ENCODE measurements at places on chromosomes 2 and 18. TPM values are rescaled to one million over a fixed set of nuclear protein-coding genes. Genes with fewer than 3 reads are reported as not detected.

DNA sequence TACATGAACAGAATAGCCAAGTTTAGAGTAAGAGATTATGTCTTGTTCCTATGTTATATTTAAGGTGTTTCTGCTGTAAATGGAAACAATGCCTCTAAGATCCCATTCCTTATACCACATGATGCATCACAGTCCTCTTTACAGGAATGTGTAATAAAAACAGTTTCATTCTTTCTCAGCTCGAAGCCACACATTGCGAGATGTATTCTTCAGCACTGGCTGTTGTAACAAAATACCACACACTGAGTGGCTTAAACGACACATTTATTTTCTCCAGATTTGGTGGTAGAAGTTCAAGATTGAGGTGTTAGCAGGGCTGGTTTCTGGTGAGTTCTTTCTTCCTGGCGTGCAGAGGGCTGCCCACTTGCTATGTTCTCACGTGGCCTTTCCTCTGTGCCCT, 246.2 kb downstream of the SOCS6 start:
- DNase-seq: no peak
- H3K27ac ChIP-seq: no peak overlapping the region
- no peaks in the 10 kb centered on the region for H3K36me3 ChIP-seq
- H3K4me1 ChIP-seq: no peaks in the 10 kb centered on the region
- no peak overlapping the region for H3K4me3 ChIP-seq

DNA sequence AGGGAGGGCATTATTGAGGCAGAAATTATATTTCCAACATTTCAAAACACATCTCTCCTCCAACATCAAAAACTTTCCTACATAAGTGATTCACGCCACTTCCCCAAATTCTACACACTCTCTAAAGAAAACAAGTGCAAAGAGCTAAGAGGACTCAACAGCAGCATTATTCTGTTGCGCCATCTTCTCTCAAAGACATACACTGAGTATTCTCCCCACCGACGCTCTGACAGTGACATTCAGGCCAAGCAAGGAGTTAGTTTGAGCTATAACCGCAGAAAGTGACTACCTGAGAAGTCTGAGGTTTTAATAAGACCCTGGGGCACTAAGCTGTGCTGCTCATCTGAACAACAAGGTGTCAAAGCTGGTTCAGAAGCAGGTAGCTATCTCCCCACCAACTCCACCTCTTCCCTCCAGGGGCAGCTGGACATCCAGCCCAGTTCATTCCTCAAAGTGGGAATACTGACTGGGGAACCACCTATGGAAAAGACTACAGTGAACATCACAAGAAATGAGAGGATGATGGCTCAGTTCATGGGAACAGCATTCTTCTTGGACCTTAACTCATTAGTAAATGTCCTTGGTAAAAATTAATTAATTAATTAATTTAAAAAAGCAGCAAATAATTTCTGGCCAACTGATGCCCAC, 309.5 kb upstream of the CCDC68 start:
- no peak for DNase-seq
- no peaks in the 10 kb centered on the region for H3K27me3 ChIP-seq
- H3K4me3 ChIP-seq: no peak overlapping the region
- H3K27ac ChIP-seq: no peak overlapping the region

GRCh38 chr18:478681-479080, 21.8 kb downstream of the COLEC12 start:
- H3K4me1 ChIP-seq: peaks cover 22% of the 10 kb centered on the region
- H3K27me3 ChIP-seq: no peaks in the 10 kb centered on the region
- no peak overlapping the region for H3K4me3 ChIP-seq
- no peak for DNase-seq
- no peak overlapping the region for H3K27ac ChIP-seq

DNA sequence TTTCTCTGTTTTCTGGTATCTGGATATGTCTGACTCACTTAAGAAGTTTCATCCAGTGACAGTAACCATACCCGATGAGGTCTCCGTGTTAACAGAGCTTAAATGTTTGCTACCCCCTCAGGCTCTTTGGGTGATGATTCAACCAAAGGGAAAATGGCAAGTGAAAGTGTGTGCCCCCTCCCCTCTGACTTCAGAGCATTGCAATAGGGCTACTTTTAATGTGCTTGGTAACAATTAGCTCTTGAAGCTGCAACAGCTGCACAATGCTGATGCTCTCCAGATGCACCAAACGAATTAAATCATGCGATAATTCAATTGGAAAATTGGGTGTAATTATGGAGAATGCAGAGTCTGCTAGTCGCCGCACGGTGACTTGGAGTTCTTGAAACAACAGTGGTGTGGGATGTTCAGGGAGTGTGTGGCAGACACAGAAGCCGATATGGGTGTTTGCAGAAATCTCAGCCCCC, 270.7 kb downstream of the ALK start:
- DNase-seq: no peak
- no peak overlapping the region for H3K27ac ChIP-seq
- H3K4me3 ChIP-seq: no peak overlapping the region
- H3K27me3 ChIP-seq: no peaks in the 10 kb centered on the region
- no peaks in the 10 kb centered on the region for H3K4me1 ChIP-seq

CNDP1 gene
- total RNA-seq: not detected

DNA sequence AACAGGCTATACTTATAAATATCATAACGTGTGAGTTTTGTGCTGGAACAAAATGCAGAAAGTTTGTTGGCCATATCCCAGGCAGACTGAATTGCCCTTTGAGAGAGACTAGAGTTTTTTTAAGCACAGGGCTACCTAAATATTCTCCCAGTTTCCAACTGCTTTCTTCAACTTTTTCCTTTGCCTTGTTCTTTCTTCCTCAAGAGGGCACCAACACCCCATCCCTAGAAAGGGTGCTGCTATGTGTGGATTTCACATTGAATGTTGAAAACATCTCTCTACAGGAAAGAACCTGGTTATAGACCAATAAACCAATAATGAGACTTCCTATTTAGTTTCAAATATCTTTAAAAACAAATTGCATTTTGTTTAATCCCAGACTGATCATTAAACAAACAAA, 87.9 kb downstream of the ICOS start:
- H3K4me1 ChIP-seq: no peaks in the 10 kb centered on the region
- no peak overlapping the region for H3K4me3 ChIP-seq
- H3K27ac ChIP-seq: no peak overlapping the region

- H3K27me3 ChIP-seq: no peaks in the 10 kb centered on the region
- DNase-seq: no peak
- peaks cover 64% of the 10 kb centered on the region for H3K36me3 ChIP-seq
- H3K27ac ChIP-seq: no peak overlapping the region
- H3K4me3 ChIP-seq: no peak overlapping the region
- no peaks in the 10 kb centered on the region for H3K4me1 ChIP-seq
Measured at GRCh38 chr2:223900066-223900465, 45.1 kb downstream of the WDFY1 start.

ABCG8 gene
- total RNA-seq: not detected

DNA sequence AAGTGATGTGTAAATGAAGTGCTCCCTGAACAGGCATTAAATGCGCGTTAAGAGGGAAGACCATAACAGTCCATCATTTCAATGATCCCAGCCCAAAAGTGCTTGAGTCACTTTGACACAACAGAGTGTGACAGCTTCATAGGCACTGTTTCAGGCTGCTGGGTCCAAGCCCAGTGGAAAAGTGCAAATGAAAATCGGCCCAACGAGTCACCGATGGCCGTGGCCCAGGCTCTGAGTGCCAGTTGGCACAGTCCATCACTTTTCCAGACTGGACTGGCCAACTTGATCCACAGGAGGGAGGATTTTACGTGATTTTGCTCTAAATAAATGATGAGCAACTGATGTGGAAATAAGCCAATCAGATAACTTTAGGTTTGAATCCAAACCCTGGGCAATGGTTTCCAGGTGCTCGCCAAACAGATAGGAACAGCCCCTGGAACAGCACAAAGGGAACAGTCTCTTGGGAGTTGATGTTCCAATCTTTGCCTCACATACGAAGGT, 114.0 kb downstream of the SP3 start:
- H3K27ac ChIP-seq: no peak overlapping the region
- H3K36me3 ChIP-seq: no peaks in the 10 kb centered on the region
- H3K27me3 ChIP-seq: no peaks in the 10 kb centered on the region
- no peaks in the 10 kb centered on the region for H3K4me1 ChIP-seq
- no peak for DNase-seq

DNA sequence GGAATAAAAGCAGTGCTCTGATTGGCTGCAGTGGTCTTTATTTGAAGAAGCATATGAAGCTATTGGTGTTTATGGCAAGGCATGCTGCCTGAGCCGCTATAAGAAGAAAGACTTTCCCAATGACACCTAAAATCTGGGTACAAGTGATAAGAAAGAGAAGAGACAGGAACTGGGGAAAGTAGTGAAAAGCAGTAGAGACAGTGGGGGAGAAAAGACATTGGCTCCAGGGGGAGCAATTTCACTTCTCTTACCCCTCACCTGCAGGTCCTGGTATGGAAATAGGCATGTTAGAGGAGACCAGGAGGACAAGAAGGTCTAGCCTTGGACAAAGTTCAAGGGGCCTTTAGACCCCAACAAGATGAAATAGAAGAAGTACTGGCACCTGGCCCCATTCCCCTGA, 47.1 kb downstream of the PLCL1 start:
- no peak for DNase-seq
- no peaks in the 10 kb centered on the region for H3K27me3 ChIP-seq
- no peak overlapping the region for H3K27ac ChIP-seq
- no peaks in the 10 kb centered on the region for H3K36me3 ChIP-seq

DNA sequence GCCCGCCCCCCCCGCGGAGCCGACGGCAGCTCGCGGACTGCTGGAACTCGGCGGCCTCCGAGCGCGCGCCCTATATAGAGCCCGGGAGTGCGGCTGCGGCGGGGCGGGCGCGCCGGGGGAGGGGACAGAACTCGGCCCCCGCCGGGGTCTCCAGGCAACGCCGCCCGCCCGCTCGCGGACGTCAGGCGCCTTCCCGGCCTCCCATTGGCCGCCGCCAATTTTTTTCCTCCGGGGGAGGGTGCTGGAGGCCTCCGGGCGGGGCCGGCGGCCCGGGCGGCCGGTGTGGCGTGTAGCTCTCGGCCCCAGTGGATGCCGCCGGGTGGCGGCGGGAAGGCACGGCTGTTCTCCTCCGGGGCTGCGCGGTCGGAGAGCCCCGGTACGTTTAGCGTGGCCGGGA, at the start of gene ZFP36L2:
Gene ZFP36L2 (minus strand): TSS at position 49 of the 397 bp plus-strand sequence. CDS start 291 bp downstream, outside the sequence.
- peaks cover 35% of the 10 kb centered on the region for H3K4me1 ChIP-seq
- peak; percentile 99 for DNase-seq
- H3K36me3 ChIP-seq: peaks cover 52% of the 10 kb centered on the region
- H3K4me3 ChIP-seq: peak within 1 kb of the TSS; percentile 82
- peak within 1 kb of the TSS; percentile 98 for H3K27ac ChIP-seq

DNA sequence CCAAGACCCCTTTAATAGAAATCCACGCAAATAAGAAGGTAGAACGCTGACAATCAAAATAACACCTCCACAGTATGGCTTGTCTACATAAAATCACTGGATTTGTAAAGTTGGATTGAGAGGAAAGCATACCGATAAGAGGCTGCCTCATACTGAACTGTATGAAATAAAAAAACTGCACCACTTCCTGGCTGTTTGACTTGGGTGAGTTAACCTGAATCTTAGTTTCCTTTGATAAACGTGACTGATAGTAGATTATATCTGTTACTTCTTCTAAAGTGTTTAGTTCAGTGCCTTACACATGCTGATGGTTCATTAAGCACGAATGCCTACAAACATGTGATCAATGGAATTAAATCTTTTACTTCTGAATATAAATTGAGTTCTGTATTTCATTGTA, 140.4 kb upstream of the RNF152 start:
- no peak overlapping the region for H3K4me3 ChIP-seq
- no peak for DNase-seq
- no peak overlapping the region for H3K27ac ChIP-seq
- no peaks in the 10 kb centered on the region for H3K36me3 ChIP-seq
- no peaks in the 10 kb centered on the region for H3K27me3 ChIP-seq

- H3K27me3 ChIP-seq: no peaks in the 10 kb centered on the region
- H3K4me3 ChIP-seq: no peak overlapping the region
- DNase-seq: no peak
- no peak overlapping the region for H3K27ac ChIP-seq
- H3K36me3 ChIP-seq: no peaks in the 10 kb centered on the region
Measured at GRCh38 chr2:71833855-71834560, 313.7 kb downstream of the CYP26B1 start.

- H3K4me3 ChIP-seq: peak overlapping the region; percentile 39
- no peak for DNase-seq
- no peaks in the 10 kb centered on the region for H3K27me3 ChIP-seq
Measured at GRCh38 chr2:217857624-217858506, 144.9 kb downstream of the TNS1 start.

DNA sequence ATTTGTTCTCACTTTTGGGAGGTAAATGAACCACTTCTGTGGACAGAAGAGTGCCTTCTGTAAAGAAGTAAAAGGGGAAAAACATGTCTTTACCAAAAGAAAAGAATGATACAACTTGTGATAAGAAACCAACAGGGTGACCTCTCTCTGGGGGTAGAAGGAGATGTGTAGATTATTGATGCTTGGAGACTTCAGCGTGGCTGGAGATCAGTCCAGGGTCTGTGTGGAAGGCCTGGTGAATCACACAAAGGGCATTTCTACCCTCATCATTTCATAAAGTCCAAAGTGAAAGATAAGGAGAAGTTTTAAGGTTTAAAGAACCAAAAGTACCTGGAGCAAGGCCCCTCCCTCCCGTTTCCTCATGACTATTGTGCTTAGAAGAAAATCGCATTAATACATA, 142.5 kb downstream of the NCK2 start:
- H3K27ac ChIP-seq: no peak overlapping the region
- peaks cover 31% of the 10 kb centered on the region for H3K4me1 ChIP-seq
- no peak for DNase-seq
- H3K36me3 ChIP-seq: no peaks in the 10 kb centered on the region
- no peaks in the 10 kb centered on the region for H3K27me3 ChIP-seq

VIL1 gene
- not detected for total RNA-seq

GRCh38 chr2:85584857-85585780, 888 bp downstream of the VAMP5 start:
- DNase-seq: no peak
- H3K27ac ChIP-seq: peak overlapping the region; percentile 94
- H3K36me3 ChIP-seq: peaks cover 27% of the 10 kb centered on the region
- peaks cover 81% of the 10 kb centered on the region for H3K4me1 ChIP-seq
- H3K27me3 ChIP-seq: no peaks in the 10 kb centered on the region

RUFY4 gene
- total RNA-seq: not detected

KLHL14 gene
- 0.72 TPM for total RNA-seq

- no peaks in the 10 kb centered on the region for H3K27me3 ChIP-seq
- DNase-seq: no peak
- H3K4me3 ChIP-seq: no peak overlapping the region
- H3K4me1 ChIP-seq: no peaks in the 10 kb centered on the region
- H3K36me3 ChIP-seq: no peaks in the 10 kb centered on the region
Measured at GRCh38 chr2:100124761-100125160, 17.6 kb downstream of the AFF3 start.

GRCh38 chr2:69012310-69013141, 453 bp upstream of the ANTXR1 start:
- no peaks in the 10 kb centered on the region for H3K27me3 ChIP-seq
- peaks cover 13% of the 10 kb centered on the region for H3K4me1 ChIP-seq
- H3K27ac ChIP-seq: peak overlapping the region; percentile 75
- peak overlapping the region; percentile 78 for H3K4me3 ChIP-seq
- DNase-seq: peak; percentile 82

- peak overlapping the region; percentile 93 for H3K4me3 ChIP-seq
- peaks cover 21% of the 10 kb centered on the region for H3K4me1 ChIP-seq
- DNase-seq: no peak
- H3K36me3 ChIP-seq: no peaks in the 10 kb centered on the region
Measured at GRCh38 chr2:238425979-238426567, 654 bp upstream of the ASB1 start.

All from upper lobe of right lung (tissue), 1 donor.